ENCODE measurements at places on chromosomes 2 and 18. TPM values are rescaled to one million over a fixed set of nuclear protein-coding genes. Genes with fewer than 3 reads are reported as not detected.

GRCh38 chr18:22230471-22230945 lies 61.1 kb downstream of the GATA6 start:
- DNase-seq, result no peak

- DNase-seq, result peak; percentile 85
These were observed at the start of gene EPHA4 for GRCh38 chr2:221572219-221572820. TSS of gene EPHA4 (minus strand) at chr2:221572304. CDS start at chr2:221572248, 56 bp downstream.

DNA sequence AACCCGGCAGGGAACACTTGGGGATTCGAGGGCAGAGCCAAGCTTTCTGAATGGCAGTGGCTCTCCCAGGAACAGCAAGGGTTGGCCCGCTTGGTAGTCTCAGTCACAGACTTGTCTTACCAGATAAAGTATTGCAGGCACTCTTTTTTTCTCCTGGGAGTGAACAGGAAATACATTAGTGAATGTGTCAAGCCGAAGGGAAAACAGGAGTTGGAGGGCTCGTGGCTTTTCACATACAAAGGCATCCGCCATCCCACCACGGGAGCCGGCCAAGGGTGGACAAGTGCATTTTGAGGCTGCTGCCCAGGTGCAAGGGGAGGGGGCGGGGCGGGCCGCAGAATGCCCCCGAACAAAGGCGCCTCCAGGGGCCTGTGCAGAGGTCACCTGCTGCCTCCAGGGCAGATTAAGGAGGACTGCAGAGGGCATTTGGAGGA lies 163.3 kb upstream of the SIX3 start:
- no peak for DNase-seq

DNA sequence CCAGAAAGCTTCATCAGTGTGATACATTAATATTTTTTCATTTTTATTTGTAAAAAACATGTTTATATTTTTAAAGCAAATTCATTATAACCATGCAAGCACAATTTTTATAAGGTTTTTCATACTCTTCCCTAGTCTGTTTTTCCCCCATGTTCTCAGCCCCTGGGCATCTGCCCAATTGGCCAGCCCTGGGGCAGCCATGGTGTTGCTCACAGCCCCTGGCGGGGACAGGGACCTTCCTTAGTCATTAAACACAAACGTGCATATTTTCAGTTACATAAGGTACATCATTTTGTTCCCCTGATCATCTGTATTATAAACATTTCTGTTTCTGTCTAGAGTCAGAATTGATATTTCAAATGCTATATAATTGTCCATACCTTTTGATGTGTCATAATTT lies 150.0 kb downstream of the ESCO1 start:
- DNase-seq, result no peak

GRCh38 chr18:36314754-36315153 lies 17.2 kb downstream of the FHOD3 start:
- DNase-seq, result no peak

- DNase-seq, result no peak
These were observed 29.0 kb downstream of the LINC00305 start for GRCh38 chr18:64119916-64120315.

DNA sequence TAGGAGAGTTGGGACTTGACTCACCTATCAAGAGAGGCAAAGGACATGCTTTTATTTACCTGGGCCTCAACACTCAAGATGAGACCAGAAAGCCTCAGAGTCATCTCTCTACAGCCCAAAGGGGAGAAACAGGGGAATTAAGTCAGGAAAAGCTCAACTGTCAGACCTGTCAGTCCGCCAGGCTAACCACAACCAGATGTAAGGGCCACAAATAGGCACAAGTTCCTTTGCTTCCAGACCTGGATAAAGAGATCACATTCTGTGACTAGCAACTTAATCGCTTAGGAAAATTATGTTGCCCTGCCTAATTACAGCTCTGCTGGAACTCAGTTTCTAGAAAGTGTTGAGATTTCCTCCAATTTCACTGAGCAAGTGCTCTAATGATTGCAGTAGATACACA lies 67.9 kb downstream of the ANKRD44 start:
- no peak for DNase-seq

DNA sequence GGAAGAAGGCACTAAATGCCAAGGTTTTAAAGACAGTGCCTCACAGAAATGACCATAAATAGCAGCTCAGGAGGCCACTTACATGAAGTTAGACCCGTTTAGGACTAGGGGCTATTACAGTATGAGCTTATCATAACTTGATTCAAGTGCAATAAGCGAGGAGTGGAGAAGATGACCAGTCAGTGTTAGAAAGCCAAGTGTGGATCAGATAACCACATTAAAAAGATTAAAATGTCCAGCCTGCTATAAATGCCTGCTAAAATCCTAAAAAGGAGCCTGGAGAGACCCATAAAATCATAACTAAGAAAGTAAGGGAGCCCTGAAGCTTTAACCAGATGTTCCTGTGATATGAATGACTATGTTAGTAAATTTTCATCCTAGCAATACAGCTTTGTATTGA lies 117.5 kb upstream of the ZNF521 start:
- no peak for DNase-seq

The FASTKD1 gene
- 35.4 TPM for total RNA-seq

The INO80D gene
- 26.5 TPM for total RNA-seq

The PTCD3 gene
- 149 TPM for total RNA-seq

Data from activated CD4-positive, alpha-beta memory T cell treated with anti-CD3 and anti-CD28 coated beads, Interleukin-2, amount 10 ng/mL, durations not matched to agents 7 days and 5 days (primary cell).